ENCODE measurements at places on chromosomes 3 and 15.

DNA sequence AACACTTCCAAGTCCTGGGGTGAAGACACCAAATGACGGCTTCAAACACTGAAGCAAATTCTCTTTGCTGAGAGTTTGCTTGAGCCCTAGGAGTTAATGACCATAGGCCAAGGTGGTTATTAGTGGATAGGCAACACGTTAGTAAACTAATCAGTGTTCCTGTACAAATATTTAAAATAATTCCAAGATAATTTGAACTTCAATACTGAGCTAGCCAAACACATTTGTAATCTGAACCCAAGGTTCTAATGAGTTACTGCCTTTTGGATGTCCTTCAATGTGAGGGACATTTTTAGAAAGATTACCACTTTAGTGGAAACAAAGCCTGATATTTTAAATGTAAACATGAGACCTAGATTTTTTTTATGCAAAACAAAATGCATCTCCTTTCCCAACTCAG is 94.6 kb downstream of the THRB start:
- DNase-seq: no peak
- no peaks in the 10 kb centered on the region for H3K36me3 ChIP-seq
- no peak overlapping the region for H3K27ac ChIP-seq
- no peaks in the 10 kb centered on the region for H3K27me3 ChIP-seq

GRCh38 chr15:33547876-33548275 is 237.1 kb downstream of the RYR3 start:
- H3K27ac ChIP-seq: no peak overlapping the region
- H3K27me3 ChIP-seq: peaks cover 2% of the 10 kb centered on the region
- H3K4me3 ChIP-seq: no peak overlapping the region
- H3K4me1 ChIP-seq: no peaks in the 10 kb centered on the region
- peak; percentile 12 for DNase-seq

DNA sequence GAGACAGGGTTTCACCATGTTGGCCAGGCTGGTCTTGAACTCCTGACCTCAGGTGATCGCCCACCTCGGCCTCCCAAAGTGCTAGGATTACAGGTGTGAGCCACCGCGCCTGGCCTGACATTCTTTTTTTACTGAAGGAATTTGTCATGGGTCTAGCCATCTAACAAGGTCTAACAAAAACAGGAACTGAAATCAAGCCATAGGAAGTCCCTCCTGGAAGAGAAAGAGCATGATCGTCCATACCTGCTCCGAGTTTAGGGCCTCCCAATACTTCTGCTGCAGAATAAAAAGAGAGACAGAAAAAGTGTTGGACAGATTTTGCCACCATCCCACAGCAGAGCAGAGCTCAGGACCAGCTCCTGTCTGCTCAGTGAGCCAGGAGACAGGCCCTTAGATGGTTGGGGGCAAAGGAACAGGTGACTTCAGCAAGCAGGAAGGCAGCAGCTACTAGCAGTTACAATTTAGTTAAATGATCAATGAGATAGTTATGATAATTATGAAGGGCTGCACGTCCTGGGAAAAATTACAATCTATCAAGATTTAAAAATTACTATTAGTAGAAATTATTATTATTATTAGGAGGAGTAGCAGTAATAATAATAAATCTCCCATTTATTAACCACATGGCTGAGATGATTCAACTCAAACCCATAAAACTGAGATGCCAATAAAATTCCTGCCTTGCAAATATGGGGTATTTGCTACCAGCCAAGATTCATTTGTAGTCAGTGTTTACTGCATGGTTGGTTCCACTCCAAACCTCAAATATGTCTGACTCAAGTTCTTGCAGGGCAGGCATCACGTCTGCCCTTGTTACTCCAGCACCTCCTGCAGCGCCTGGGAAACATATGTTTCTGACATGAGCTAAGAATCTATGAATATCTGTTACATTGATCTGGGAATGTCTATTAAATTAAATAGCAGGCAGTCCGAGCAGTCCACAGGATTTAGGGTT is 40.1 kb downstream of the TMEM44 start:
- H3K27ac ChIP-seq: no peak overlapping the region
- peaks cover 4% of the 10 kb centered on the region for H3K4me1 ChIP-seq
- no peaks in the 10 kb centered on the region for H3K36me3 ChIP-seq
- H3K27me3 ChIP-seq: no peaks in the 10 kb centered on the region
- no peak for DNase-seq

DNA sequence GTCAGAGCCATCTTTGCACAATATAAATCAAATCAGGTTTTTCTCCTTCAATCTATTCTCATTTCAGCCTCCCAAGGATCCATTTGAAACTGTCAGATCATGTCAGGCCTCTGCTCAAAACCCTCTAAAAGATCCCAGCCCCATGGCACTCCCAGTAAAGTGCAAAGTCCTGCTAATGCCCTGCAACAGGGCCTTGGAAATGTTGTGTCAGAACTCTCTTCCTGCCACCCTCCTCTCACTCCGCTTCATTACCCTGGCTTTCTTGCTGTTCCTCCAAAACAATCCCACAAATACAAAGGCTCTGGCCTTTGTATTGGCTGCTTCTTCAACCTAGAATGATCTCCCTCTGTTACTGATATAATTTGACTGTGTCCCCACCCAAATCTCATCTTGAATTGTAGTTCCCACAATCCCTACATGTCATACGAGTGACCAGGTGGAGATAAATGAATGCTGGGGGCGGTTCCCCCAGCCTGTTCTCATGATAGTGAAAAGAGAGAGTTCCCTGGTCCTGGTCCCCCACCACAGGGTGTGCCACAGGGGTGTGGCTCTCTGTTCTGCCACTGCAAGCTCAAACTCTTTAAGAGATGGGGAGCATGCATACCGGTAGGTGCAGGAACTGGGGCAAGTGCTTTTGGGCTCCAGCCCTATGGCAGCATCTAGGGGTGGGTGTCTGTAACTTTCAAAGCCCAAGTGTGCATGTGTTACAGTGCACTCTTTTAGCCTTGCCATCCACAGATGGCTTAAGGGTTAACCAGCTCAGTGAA is 22.9 kb upstream of the TRA2B start:
- no peaks in the 10 kb centered on the region for H3K4me1 ChIP-seq
- H3K4me3 ChIP-seq: no peak overlapping the region
- DNase-seq: peak; percentile 20
- H3K36me3 ChIP-seq: no peaks in the 10 kb centered on the region

DNA sequence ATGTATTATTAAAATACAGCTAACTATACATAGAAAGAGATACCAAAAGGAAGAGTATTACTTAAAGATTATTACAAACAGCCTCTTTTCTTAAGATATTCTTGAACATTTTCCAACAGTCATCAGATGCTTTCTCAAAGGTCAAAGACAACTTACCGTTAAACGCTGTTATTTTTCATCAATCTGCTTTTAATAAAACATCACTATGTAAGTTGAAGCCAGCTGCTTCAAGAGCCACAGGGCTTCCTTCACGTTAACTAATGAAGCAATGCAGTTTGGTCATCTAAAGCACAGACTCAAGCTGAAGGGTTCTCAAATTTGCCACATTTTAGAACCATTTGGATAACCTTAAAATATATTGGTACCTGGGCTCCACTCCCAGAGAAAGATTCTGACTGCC is 578.8 kb downstream of the ROBO2 start:
- H3K4me3 ChIP-seq: no peak overlapping the region
- no peaks in the 10 kb centered on the region for H3K27me3 ChIP-seq
- H3K27ac ChIP-seq: no peak overlapping the region
- no peak for DNase-seq
- H3K4me1 ChIP-seq: no peaks in the 10 kb centered on the region

DNA sequence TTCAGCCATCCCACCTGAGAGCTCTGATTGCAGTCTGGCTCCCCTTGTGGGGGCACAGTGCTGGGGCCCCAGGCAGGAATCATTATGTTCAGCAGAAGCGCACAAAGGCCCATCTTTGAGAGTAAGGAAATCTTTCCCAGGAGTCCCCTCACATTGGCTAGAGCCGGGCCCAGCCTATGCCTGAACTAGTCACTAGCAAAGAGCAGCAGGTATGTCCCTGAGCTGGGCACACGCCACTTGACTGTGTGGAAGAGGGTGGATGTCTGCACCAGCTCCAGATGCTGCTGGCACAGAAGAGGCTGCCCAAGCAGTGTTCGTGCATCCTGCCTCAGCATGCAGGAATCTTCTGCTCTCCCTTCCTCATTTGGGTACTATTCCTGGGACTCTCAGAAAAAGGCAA is 26.3 kb downstream of the NR1I2 start:
- H3K27ac ChIP-seq: no peak overlapping the region
- no peak overlapping the region for H3K4me3 ChIP-seq
- no peak for DNase-seq
- peaks cover 11% of the 10 kb centered on the region for H3K4me1 ChIP-seq
- H3K27me3 ChIP-seq: no peaks in the 10 kb centered on the region
- no peaks in the 10 kb centered on the region for H3K36me3 ChIP-seq

GRCh38 chr15:76642671-76643070 is 262.5 kb downstream of the SCAPER start:
- H3K27ac ChIP-seq: no peak overlapping the region
- H3K4me3 ChIP-seq: no peak overlapping the region
- peaks cover 16% of the 10 kb centered on the region for H3K36me3 ChIP-seq

DNA sequence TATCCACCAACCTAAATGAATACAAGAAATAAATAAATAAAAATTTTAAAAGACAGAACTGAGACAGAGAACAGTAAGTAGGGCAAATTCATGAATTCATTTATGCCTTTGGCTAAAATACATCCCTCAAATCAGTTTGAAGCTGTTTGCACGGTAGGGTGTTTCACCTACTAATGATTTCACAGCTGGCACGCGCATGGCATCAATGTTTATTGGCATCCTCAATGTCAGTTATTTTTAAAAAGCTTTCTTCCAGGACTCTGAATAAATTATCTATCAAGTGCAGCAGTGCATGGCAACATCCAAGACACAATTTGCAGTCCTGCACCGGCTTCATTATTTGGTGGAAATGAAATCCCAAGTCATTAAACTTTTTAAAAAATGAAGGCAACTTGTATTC is 985.2 kb upstream of the ROBO1 start:
- no peaks in the 10 kb centered on the region for H3K27me3 ChIP-seq
- H3K36me3 ChIP-seq: no peaks in the 10 kb centered on the region
- no peak for DNase-seq

GRCh38 chr3:157713101-157713500 is 209.9 kb upstream of the VEPH1 start:
- DNase-seq: no peak
- no peaks in the 10 kb centered on the region for H3K27me3 ChIP-seq
- no peaks in the 10 kb centered on the region for H3K36me3 ChIP-seq
- no peak overlapping the region for H3K27ac ChIP-seq
- no peaks in the 10 kb centered on the region for H3K4me1 ChIP-seq
- H3K4me3 ChIP-seq: no peak overlapping the region
